ENCODE measurements at places on chromosomes 1 and 21.
A peak's percentile ranks its signal among the peaks of the same experiment; 100 is the strongest.

DNA sequence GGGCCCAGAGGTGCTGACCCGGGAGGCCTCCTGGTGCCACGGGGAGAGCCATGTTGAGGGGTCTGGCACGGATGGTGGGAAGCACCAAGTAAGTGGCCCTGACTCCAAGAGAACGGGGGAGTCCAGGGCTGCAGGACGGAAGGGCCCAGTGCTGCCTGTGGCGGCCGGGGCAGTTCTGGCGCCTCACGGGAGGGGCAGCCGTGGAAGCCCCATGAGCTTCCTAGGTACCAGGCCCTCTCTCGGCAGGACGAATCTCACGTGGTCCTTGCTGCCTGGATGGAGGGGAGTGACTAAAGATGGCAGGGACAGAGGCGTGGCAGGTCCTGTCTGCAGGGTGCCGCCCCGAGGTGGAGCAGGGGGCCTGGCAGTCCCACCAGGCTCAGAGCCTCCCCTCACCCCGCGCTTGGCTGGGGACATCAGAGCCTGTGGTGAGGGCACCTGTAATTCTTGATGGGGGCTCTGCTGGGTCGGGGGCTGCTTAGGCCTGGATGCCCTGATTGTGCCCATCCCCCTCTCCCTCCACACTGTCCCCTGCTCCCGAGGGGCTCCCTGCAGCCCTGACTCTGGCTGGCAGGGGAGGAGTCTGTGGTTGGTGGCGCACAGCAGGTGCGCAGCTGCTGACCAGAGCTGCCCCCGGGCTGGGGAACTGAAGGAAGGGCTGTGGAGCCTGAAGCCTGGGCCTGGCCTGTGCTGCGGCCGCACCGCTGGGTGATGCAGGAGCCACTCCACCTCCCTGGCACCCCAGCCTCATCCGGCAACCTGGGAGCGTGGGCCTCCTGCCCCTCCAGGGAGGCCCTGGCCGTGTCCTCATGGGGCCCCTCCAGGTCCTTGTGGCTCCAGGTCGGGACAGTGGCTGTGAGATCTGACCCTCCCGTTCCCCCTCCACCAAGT, 31.4 kb downstream of the POFUT2 start:
- DNase-seq, result peak; percentile 1

DNA sequence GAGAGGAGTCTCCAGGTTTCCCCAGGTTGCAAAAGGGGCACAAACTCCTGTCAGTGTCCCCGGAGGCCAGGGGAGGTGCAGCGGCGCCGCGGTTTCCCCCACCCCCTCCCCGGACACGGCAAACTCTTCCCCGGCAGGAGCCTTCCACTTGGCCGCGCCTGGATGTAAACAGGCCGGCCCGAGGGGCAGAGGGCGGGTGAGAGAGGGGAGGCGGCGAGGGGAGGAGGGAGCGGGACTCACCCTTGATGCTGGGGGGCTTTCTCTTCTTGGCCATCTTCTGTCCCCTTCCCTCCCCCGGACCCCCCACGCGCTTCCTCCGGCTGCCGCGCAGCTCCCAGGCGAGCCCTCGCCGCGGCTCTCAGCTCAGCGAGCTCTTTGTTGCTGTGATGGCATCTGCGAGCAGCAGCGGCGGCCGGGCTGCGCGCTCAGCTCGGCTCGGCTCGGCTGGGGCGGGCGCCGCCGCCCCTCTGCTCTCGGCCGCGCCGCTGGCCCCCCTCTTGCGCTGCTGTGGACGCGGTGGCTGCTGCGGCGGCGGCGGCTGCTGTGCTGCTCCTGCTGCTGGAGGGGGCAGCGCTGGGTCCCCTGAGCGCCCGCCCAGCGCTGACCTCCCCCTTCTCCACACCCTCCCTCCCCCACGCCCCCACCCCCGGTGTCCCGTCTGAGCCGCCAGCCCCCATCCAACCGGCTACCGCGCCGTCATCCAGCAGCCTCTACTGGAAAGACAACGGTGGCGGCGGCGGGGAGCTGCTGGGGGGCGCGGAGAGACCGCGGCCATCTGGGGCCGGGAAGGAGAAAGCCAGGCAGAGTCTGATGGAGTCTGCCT, 4.9 kb upstream of the SLC44A5 start:
- no peak for DNase-seq

DNA sequence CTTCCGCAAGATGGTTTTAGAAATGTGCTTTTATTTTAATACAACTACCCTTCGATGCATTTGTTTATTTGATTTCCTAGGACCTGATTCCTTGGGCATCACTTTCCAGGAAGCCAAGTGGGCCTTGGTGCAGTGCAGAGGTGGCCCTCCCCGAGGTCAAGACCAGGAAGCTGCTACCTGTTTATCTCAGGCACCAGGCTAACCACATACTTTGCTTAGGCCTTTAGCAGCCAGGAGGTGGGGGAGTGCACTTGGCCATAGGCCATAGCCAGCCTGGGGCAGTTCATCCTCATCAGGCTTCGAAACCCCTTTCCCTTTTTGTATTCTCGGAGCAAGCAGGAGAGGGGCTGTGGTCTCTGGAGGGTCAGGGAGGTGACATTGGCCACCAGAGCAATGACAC, 45.4 kb downstream of the SMYD2 start:
- no peak for DNase-seq

DNA sequence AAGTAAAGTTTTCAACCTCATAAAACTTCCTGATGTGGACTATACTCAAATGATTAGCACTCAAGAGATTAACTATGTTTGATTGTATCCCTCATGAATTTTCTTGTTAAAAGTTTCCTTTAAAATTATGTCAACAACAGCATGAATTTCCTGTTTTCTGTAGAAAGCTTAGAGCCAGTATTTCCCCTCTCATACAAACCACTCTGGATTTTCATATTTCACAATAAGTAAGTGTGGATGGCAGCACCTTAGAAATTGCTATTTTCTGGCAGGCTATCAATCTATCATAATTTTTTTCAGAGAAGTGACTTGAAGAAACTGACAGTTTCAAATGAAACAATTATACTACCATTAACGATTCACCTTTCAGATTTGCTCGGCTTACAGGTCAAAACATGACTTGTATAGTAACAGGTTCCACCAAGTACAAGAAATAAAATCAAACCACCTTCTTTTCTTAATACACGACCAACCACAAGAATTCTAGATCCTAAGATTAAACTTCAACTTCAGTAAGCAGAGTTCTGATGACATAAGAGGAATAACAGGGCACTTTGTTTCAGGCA, 20.8 kb downstream of the ELK4 start:
- DNase-seq, result no peak

- no peak for DNase-seq
Observed at GRCh38 chr1:247184254-247184653, 12.4 kb upstream of the ZNF124 start.

DNA sequence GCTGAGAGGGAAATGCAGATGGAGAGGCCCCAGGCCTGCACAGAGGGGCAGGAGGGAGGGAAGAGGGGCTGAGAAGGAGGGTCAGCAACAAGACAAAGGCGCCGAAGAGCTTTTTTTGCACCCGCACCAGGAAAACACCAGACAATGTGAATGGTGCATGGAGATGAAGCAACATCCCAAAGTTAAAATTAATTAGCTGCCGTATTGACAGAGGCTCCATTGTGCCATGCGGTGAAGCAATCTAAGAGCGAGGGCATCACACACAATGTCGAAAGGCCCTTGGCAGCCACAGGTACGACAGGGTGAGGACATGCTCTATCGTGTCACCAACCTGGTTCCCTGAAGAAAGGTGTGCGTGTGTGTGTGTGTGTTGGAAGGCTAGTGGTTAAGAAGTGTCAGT, 41.2 kb downstream of the SSBP3 start:
- DNase-seq, result no peak

DNA sequence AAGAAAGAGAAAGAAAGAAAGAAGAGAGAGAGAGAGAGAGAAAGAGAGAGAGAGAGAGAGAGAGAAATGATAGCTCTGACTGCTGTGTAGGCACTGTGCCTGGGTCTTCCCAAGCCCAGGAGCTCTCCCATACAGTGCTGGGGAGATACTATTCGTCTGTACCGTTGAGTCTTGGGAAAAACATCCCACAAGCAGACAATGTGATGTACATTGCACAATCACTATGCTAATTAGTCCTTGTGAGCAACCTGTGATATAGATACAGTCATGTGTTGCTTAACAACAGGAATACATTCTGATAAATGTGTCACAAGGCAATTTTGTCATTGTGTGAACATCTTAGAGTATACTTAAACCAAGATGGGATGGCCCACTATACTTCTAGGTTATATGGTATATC, 381.0 kb downstream of the HHAT start:
- DNase-seq, result no peak

DNA sequence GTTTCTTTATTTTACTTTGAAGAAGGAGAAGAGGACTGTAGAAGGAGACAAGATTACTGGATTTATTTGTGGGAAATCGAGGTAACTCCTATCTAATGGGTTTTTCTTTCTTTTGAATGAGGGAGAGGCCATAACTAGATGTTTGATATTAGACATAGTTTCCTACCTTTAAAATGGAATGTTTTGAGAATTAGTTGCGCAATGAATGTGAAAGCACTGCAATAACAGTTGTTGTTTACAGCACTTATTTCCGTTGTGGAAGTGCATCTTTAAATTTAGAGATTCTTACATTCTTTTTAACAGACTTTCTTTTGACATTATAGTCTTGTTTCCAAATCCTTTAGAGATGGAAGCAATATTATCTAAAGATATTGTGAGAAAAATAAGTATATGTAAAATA, 229.0 kb downstream of the SRGAP2C start:
- DNase-seq, result peak; percentile 31

- no peak for DNase-seq
Observed at GRCh38 chr1:243525085-243525487, 269.2 kb downstream of the SDCCAG8 start.

- peak; percentile 81 for DNase-seq
Observed at GRCh38 chr21:33299181-33299752, 25.5 kb upstream of the IFNAR1 start.

DNA sequence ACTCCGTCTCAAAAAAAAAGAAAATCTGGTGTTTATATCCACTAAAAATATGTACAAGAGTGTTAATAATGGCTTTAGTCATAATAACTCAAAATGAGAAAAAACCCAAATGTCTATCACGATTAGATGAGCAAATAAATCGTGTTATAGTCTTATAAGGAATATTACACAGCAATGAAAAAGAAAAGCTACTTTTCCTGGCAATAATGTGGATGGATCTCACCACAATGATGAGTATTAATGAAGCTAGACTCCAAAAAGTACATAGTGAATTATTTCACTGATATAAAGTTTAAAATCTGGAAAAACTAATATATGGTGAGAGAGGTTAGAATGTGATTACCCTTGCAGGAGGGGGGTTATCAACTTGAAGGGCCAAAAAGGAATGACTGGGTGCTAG, 9.7 kb downstream of the CD244 start:
- DNase-seq, result no peak

GRCh38 chr1:147341246-147341645, 98.8 kb downstream of the CHD1L start:
- no peak for DNase-seq

- peak; percentile 35 for DNase-seq
Observed at GRCh38 chr1:55129194-55129728, 85.9 kb downstream of the USP24 start.

DNA sequence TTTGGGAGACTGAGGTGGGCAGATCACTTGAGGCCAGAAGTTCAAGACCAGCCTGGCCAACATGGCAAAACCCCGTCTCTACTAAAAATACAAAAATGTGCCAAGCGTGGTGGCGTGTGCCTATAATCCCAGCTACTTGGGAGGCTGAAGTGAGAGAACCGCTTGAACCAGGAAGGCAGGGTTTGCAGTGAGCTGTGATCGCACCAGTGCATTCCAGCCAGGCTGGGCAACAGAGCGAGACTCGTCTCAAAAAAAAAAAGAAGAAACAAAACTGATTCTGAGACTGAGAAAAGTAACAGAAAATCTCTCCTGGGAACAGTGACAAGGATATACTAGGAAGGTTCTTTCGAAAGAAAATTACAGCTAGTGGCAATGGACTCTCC, 20.9 kb downstream of the USP48 start:
- DNase-seq, result no peak

- no peak for DNase-seq
Observed at GRCh38 chr1:212481438-212481767, 48.7 kb downstream of the NENF start.

DNA sequence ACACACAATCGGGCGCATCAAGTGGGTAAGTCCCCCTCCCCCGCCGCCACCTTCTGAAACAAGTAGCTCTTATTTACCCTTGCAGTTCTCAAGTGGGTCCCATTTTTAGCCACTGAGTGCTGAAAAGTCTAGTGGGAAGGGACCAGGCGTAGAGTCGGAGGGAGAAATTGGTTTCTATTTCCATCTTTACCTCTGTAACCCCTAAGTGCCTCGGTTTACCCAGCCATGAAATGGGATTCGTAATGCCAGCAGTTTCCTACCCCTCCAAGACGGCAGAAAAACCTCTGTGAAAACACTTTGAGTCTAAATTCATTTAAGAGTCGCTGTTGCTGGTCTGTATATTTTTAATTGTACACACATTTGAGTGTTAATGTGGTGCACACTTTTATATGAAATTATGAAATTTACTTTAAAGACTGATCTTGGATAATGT, 928 bp downstream of the TLCD4 start:
- DNase-seq, result no peak

GRCh38 chr21:16838331-16838730, 674.5 kb upstream of the CXADR start:
- DNase-seq, result no peak

GRCh38 chr21:46153247-46154154, 1.9 kb downstream of the FTCD start:
- no peak for DNase-seq

- no peak for DNase-seq
Observed at GRCh38 chr21:41010101-41010435, 157.9 kb upstream of the BACE2 start.

GRCh38 chr1:52571783-52572182, 18.9 kb upstream of the TUT4 start:
- peak; percentile 32 for DNase-seq

DNA sequence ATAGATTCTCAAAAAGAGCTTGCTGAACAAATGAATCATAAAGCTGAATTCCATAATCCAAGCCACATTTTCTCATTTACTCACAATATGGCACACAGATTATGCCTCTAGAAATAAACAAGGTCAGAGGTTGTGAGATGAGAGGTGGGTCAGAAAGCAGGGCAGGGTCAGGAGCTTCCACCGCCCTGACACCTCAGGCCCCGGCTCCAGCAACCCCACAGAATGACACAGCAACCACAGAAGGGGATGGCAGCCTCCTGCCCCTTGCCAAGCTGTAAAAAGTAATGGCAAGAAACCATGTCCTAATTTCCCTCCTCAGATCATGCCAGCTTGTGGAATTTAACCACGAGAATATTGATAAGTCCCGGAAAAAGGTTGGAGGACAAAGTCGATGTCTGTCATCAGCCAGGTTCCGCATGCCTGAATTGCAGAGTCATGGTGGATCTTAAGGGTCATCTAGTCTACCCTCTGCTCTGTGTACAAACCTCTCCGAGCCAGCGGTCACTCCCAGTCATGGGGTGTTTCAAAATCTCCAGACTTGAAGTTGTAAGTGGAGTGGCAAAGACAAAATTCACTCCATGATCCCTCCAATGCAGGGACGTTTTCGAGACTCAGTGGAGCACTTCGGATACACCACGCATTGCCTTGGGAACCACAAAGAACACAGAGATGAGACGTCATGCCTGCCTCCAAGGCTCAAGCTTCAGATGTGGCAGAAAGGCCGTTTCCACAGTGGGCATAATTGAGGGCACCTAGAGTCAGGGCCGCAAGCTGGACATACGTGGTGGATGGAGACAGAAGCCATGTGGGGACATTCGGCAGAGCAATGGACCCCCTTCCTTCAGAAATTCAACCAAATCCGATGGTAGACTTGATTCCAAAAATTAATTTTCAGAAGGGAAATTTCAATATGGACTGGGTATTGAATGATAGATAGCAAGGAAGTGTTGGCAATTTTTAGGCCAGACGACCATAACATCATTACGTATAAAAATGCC, 254.0 kb downstream of the TOMM20 start:
- DNase-seq, result peak; percentile 83
